Vagina (tissue), 2 donors: ENCODE measurements at places on chromosomes 2 and 18.

DNA sequence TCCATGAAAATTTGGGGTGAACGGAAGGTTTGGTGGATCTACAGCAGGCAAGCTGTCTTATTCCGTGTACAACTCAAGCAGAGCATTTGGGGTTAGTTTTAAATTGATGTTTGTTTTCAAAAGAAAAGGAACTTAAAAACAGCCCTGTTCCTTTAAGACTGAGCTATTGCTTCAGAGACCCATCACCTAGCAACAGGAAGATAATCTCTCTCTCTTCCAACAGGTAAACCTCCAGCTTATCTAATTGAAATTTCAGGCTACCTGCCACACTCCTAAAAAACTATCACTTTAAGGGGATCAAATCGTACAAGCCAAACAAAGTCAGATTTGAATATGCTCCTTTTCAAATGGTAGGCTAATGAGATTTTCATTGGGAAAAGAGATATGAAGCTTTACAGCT lies 101.8 kb downstream of the RNF152 start:
- DNase-seq = no peak

GRCh38 chr2:126793885-126794613 lies 104.6 kb upstream of the TEX51 start:
- peak; percentile 52 for DNase-seq

DNA sequence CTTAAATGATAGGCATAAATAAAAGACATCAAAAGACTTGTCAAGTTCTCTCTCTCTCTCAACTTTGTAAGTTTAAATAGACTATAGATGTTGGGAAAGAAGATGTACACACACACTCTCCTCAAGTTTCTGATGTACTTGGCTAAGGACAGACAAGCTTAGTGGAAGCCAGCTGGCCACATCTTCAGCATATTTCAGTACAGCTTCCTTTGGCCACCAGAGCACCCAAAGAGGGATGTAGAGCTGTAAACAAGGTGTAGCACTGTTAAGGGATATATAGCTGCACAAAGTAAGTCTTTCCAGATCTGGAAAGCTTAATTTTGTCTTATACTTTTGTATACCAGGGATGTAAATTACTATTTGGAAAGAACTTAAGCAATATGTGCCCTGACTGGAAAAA lies 64.3 kb upstream of the MSTN start:
- DNase-seq = no peak

DNA sequence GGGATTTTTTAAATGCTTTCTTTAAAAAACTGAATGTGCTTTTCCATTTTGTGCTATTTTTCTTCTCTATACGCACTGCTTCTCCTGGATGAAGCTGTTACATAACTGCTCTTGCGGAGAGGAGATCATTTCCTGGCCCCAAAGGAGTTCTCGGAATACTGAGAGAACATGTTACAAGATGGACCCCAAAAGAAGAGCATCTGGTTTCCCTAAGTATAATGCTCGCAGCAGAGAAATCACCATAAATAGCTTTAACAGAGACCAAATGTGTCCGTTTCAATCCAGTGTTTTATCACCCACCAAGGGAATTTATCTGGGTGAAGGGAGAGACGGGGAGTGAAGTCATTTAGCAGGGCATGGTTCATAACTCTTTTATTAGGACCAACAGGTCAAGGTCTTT lies 80.1 kb downstream of the RBM43 start:
- DNase-seq = no peak

DNA sequence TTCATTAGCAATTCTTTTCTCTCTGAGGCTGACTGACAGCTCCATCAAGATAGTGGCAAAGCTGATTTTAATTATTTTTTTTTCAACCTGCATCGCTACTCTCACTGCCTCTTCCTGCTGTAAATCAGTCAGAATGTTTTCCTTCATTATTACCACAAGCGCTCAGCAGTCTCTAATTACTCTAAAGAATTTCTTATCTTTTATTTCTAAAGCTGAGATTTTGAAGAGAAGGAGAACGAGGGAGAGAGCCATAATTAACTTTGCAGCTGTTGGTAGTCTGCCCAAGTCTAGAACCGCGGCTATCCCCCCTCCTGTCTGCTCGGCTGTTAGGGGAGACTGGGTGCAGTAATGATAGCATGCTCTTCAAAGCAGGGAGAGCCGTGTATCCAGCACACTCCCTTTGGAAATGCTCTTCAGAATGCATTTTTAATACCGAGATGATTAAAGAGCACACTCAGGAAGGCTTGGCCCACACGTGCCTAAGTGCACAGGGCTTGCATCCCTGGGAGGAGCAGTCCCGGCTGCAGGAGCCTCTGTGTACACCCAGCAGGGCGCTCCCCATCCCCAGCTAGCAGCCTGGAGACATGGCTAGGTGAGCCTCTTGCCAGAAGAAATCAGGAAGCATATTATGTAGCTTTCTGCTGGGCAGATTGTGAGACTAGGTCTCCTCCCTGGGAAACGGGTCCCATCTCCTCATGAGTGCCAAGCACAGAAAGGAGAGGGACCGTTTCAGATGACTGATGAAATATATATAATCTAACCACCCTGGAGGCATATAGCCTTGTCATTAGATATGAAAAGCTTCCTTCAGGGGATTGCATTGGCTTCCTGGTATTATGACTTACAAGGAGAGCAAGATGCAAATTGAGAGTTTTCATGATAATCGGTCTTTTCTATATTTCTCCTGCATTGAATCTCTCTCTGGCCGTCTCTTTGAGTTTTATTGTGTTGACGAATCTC lies 555.2 kb downstream of the CMPK2 start:
- no peak for DNase-seq
